ENCODE measurements at places on chromosomes 1 and 21.
A peak's percentile ranks its signal among the peaks of the same experiment; 100 is the strongest.

- no peak for DNase-seq
Measured at GRCh38 chr21:35220301-35220700, 171.2 kb upstream of the RUNX1 start.

- no peak for DNase-seq
Measured at GRCh38 chr21:25664491-25664931, 25.5 kb downstream of the JAM2 start.

DNA sequence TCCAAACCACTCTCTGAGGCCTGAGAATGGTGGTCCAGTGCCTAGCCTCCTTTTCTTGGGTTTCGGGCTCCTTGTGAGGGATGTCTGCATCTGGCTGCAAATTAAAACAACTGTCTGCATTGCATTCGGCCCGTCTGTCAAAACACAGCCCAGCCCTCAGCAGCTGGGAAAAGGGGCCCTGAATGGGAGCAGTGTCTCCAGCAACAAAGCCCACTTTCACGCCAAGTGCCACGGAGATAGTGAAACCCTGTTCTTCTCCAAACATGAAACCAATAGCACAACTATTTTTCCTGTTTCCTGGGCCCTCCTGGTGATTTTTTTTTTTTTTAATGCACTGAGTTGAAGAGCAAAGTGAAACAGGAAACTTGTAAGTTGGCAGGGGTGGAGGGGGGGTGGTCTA is 138.4 kb downstream of the PLXNA2 start:
- no peak for DNase-seq

- peak; percentile 43 for DNase-seq
Measured at GRCh38 chr1:110607536-110608230, 1.5 kb upstream of the KCNA2 start.

GRCh38 chr1:74508449-74508848 is 4.0 kb downstream of the LRRC53 start:
- DNase-seq, result no peak

- DNase-seq, result no peak
Measured at GRCh38 chr21:45209046-45209445, 78.6 kb downstream of the POFUT2 start.

GRCh38 chr1:10888291-10888690 is 91.8 kb upstream of the CASZ1 start:
- DNase-seq, result no peak

Data from activated CD8-positive, alpha-beta memory T cell treated with anti-CD3 and anti-CD28 coated beads, Interleukin-2, amount 10 ng/mL, durations not matched to agents 7 days and 5 days (primary cell).